ENCODE measurements at places on chromosomes 6 and 20.

DNA sequence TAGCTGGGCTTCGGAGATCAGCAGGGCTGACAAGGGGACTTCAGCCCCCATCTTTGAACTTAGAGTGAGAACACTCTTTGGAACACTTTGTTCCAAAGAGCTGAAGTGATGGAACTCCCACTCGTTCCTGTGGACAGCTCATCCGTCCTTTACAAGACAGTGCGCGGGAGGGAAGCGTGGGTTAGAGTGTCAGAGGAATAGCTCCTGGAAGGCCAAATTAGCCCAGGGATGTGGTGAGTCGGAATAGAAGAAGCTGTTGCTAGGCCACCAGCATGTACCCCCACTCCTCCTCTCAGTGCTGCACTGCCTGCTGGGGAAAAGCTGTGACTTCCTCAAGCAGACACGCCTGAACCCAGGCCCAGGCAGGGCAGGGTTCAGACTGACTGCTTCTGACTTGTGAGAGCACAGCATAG, 1.7 kb downstream of the SDCBP2 start:
- DNase-seq, result peak; percentile 33

- no peak for DNase-seq
Observed at GRCh38 chr6:82372656-82373055, 9.0 kb downstream of the TPBG start.

- peak; percentile 68 for DNase-seq
Observed at GRCh38 chr6:133631421-133631820, 257.5 kb upstream of the TCF21 start.

GRCh38 chr6:155646443-155646842, 190.8 kb upstream of the NOX3 start:
- no peak for DNase-seq

DNA sequence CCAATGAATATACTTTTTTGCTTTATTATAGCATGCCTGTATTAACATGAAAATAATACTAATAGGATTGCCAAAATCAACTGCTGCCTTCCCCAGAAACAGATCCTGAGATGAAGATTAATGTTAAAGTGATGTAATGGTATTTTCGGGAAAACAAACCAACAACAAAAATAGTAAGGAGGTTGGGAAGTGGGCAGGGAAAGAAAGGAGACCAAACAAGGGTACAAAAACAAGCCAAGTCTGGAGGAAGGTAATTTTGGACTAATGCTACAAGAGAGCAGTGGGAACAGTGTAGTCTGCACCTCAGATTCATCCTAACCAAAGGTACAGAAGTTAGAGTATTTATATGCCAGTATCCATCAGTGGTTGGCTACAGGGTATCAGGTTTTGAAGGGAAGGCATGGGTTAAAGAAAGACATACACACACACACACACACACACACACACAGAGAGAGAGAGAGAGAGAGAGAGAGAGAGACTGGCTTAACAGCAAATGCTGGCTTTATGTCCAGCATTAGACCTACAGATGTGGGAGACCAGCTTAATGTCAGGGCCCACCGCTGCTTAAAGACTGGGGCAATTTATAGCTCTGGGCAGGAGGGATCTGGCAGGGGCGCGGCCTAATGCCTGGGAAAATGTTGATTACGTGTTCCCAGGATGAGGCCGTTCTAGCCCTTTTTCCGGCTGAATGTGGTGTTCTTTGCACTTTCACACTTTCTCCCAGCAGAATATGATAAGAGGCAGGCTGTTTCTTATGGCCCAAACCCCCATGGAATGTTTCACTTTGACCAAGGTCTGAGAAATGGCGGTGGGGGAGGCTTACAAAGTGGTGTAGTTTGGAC, 3.8 kb upstream of the SLC17A1 start:
- no peak for DNase-seq

All from AG08395 (cell line).